ENCODE measurements at places on chromosomes 1 and 21.

- DNase-seq = no peak
These were observed 874.3 kb upstream of the ADAMTS5 start for GRCh38 chr21:27841084-27841672.

- DNase-seq = no peak
These were observed 60.9 kb upstream of the IFNAR2 start for GRCh38 chr21:33168886-33169285.

DNA sequence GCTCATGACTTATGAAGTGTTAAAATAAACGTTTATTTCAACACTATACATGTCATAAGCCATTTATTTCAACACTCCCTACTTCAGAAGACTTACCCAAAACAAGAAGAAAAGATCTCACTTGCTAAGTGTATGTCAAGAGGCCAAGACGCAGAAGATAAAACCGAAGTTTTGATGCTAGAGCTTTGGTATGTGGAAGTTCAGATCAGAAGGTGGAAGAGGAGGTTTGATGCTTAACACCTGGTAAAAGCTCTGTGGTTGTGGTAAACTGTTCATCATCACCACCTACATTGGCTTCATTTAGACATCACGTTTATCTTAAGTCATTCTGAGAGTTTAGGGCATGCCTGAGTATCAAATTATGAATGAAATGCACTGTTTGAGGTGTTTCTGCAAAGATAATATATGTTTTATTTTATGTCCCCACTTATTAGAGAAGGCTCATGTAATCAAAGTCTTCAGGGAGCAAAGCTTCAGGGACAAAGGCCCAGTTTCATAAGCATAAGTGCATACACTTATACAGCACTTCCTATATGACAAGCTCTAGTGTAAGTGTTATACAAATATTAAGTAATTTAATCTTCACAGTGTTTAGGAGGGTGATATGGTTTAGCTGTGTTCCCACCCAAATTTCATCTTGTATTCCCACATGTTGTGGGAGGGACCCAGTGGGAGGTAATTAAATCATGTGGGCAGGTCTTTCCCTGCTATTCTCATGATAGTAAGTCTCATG is 533.3 kb downstream of the PTBP2 start:
- no peak for DNase-seq

GRCh38 chr1:190940951-190941350 is 463.3 kb upstream of the BRINP3 start:
- no peak for DNase-seq

DNA sequence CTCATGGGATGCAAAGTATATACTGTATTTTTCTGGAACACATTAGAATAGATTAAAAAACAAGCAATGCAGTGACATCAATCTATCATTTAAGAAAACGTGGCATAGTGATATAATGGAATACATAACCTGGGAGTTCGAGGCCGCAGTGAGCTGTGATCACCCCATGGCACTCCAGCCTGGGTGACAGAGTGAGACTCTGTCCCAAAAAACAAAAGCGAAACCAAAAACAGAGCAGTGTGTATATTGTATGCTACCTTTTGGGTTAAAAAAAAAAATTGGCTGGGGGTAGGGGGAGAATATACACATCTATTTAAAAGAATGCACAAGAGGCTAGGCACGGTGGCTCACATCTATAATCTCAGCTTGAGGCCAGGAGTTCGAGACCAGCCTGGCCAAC is 13.5 kb downstream of the SLC2A1 start:
- no peak for DNase-seq

- no peak for DNase-seq
These were observed 524 bp downstream of the COPA start for GRCh38 chr1:160342526-160342925.

GRCh38 chr1:11059155-11059967 is 457 bp downstream of the SRM start:
- no peak for DNase-seq

DNA sequence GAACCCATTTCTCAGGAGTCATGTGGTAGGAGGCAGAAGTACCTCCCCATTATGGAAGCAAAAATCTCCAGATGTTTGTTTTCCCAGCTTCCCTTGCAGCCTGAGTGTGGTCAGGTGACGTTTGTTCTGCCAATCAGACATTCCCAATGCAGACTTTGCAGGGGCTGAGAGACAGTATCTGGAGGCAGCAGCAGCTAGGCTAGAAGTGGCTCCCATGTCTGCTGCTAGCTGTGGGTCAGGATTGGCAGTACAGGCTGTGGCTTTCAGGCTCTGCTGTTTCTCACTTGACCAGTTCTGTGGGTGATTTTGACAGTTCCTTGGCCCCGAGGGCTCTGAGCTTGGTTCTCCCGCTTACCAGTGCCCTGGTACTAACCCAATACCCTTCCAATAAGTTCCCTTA is 58.6 kb upstream of the NBPF3 start:
- no peak for DNase-seq

- DNase-seq = no peak
These were observed 93.4 kb upstream of the SOD1 start for GRCh38 chr21:31566064-31566463.

DNA sequence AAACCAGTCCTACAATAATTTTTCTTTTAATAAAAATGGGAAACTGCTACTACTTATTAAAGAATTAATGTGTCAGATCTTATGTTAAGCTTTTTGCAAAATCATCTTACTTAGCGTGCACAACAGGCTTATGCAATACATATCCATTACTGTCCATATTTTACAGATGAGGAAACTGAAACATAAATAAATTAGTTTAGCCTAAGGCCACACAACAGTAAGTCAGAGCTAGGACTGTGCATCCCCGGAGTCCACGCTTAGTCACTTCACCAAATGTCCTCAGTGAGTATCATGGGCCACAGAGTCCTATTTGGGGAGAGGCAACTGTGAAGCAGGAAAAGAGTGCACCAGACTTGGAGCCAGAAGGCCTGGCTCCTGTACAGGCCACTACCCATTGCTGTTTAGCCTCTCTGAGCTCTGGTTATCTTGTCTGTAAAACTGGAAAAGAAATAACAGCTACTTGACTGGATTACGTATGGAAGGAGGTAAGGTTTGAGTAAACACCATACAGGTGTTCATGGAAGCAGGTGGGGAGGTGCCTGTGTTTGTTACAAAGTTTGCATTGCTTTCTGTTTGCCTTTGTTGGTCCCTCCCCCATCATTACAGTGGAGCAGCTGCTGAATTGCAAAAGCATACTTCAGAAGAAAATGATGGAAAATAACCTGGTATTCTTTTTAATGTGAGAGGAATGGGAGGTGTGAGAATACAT is 192.8 kb downstream of the FCRL5 start:
- DNase-seq = no peak

- no peak for DNase-seq
These were observed 16.2 kb upstream of the CAPN9 start for GRCh38 chr1:230730977-230731376.

- DNase-seq = no peak
These were observed 211.7 kb upstream of the PTGFR start for GRCh38 chr1:78279051-78279450.

- DNase-seq = no peak
These were observed 73.0 kb upstream of the EXO1 start for GRCh38 chr1:241775021-241775420.

DNA sequence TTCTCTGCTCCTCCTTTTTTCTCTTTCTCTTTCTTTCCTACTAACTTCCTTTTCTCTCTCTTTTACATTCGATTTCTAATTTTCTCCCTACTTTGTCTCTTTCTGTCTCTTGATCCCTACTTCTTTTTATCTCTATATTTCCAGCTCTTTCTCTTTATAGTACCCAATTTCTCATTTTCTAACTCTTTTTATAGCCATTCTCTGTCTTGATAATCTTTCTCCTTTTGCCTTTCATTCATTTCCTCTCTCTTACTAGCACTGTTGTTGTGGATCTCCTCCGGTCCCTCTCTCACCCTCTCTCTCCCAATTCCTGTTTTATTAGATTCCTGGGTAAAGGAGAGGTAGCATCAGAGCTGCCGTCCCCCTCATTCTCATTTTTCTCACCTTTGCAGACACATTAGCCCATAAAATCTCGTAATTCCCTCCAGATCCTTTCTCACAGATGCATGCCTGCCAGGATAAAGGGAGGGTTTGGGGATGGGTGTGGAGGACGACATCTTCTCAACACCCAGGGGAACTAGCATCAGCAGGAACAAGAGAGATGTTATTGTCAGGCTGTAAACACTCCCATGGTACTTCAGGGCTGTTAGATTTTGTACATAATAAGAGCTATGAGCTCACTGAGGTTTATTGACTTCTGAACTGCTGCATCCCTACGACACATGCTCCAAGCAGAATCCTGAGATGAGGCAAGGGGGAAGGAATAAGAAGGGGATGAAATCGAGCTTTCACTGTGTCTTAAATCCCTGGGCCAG is 159.0 kb upstream of the GALNT2 start:
- no peak for DNase-seq

- no peak for DNase-seq
These were observed 37.4 kb downstream of the CLCC1 start for GRCh38 chr1:108925920-108926319.

GRCh38 chr1:31665234-31665878 is 20.7 kb upstream of the PEF1 start:
- DNase-seq = no peak

GRCh38 chr1:20867062-20867461 is 80.0 kb upstream of the HP1BP3 start:
- DNase-seq = no peak

DNA sequence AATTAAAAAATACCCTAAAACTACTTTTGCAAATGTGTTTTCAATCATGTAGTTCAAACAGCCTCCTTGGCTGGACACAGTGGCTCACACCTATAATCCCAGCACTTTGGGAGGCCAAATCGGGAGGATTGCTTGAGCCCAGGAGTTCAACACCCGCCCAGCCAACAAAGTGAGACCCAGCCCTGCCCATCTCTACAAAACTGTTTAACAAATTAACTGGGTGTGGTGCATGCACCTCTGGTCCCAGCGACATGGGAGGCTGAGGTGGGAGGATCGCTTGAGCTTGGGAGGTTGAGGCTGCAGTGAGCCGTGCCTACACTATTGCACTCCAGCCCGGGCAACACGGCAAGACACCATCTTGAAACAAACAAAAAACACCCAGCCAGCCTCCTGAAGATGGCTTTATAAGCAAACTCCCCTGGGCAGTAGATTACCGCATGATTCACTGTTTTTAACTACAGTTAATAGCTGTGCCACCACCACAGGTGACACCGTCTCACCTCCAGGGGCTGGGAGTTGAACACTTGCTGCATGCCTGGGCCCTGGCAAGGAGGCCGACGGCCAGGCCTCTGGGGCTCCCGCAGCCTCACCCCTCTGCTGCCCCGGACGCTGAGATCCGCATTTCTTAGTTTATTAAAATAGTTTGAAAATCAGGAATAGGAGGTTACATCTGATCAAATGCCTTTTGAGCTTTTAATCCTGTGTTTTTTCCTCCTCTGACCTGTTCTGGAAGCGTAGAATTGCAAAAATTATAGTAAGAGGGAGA is 16.2 kb downstream of the PTTG1IP start:
- no peak for DNase-seq

- no peak for DNase-seq
These were observed 36.2 kb upstream of the UBE2U start for GRCh38 chr1:64167176-64167575.

DNA sequence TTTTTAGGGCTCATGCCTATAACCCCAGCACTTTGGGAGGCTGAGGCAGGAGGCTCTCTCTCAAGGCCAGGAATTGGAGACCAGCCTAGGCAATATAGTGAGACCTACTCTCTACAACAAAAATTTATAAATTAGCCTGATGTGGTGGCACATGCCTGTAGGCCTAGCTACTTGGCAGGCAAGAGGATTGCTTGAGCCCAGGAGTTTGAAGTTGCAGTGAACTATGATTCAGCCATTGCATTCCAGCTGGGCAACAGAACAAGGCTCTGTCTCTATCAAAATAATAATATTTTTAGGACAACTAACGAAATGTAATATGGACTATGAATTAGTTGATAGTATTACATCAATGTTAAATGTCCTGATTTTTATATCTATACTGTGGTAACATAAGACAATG is 68.8 kb upstream of the ARID1A start:
- DNase-seq = no peak

GRCh38 chr1:24830680-24831272 is 85.5 kb downstream of the CLIC4 start:
- no peak for DNase-seq

- DNase-seq = no peak
These were observed 19.3 kb upstream of the OPRD1 start for GRCh38 chr1:28792644-28793121.

- no peak for DNase-seq
These were observed 87.2 kb upstream of the POU3F1 start for GRCh38 chr1:38133756-38134155.

- DNase-seq = no peak
These were observed 168.0 kb downstream of the PRDM16 start for GRCh38 chr1:3236955-3237354.

DNA sequence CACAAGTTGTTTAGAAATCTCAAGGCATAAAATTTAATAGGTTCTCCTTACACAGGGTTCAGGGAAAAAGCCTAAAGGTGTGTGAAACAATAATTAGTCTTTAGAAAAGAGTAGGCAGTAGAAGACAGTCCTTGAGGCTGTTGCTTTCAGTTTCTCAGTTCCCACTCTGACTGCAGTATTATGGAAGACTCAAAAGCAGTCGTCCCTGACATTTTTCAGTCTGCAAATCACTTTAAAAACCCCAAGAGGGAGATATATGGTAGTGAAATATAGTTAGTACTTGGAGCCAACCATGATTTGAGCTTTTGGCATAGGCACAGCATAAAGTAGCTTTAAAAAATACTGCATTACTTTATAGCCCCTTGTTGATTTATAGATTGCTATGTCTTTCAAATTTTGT is 299.7 kb downstream of the OLFM3 start:
- no peak for DNase-seq

DNA sequence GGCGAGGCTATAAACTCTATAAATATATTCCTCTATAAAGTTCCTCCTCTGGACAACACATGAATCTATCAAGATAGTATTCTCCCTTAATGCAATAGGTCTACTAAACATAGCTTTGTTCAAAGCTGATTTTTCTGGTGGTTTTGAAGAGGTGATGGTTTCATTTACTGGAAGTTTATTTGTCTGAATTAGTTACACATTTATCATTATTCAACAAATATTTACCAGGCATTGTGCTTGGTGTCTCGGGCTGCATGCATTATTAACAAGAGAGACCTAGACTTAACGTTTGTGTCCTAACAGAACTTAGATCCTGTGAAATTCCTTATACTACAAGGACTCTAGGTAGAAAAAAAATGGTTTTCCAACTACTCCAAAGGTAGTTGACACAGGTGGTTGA is 511.4 kb upstream of the B3GALT2 start:
- no peak for DNase-seq

DNA sequence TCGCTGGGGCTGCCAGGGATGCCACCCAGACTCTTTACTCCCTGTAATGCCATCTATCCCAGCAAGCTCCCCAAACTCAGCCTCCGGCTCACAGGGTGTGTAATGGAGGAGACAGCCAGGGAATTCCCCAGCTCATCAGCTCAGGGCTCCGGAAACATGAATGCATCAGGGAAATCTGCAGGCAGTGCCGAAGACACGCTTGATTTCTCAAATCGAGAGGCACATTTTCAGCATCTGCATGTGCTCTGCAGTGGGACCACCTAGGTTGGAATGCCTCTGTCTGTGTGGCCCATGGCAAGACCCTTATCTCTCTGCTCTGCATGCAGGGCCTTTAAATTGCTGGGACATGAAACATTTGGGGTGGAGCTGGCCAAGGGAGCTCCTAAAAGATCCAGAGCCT is 170.1 kb downstream of the TRABD2B start:
- DNase-seq = no peak

- DNase-seq = no peak
These were observed 3.9 kb downstream of the PGD start for GRCh38 chr1:10402729-10403274.
